ENCODE measurements at places on chromosomes 12 and 14.

DNA sequence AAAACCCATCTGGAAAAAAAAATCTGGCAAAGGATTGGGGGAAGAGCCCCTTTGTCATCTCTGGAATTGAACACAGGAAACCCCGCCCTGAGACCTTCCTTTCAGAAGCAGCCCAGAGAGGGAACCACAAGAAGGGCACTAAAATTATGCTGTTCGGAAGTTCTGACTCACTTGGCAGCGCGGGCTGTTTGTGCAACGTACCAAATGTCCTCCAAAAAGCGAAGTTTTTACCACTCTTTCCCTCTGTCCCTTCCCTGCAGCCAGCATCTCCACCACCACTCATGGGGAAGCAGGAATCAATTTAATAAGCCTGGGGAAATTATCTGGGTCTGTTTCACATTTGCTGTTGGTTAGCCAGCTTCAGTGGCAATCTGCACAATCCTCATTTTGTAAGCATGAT lies 3.2 kb upstream of the SYNE3 start:
- DNase-seq, result peak; percentile 75

DNA sequence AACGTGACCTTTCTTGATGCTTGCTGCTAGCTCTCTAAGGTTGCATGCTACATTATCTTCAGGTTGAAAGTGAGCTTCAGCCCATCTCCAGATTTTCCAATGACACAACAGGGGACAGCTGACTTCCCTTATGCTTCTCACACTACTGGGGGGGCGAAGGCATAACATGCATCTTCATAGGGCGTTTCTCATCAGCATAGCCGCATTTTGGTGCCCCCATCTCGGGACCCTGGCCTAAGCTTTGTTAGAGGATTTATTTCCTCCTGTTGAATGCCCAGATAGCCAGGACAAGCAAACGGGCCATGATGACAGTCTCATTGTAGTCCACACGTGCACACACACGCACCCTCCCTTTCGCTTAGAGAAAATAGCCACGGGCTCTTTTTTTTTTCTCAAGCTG lies 30.7 kb downstream of the SSPN start:
- no peak for DNase-seq

GRCh38 chr14:96038558-96038919 lies 623 bp upstream of the C14orf132 start:
- peak; percentile 22 for DNase-seq

- peak; percentile 85 for DNase-seq
These were observed 108.8 kb upstream of the ATF7IP start for GRCh38 chr12:14256555-14257169.

All from KBM-7 (cell line).